Upper lobe of left lung (tissue), 6 donors: ENCODE measurements at places on chromosomes 5 and 9.

DNA sequence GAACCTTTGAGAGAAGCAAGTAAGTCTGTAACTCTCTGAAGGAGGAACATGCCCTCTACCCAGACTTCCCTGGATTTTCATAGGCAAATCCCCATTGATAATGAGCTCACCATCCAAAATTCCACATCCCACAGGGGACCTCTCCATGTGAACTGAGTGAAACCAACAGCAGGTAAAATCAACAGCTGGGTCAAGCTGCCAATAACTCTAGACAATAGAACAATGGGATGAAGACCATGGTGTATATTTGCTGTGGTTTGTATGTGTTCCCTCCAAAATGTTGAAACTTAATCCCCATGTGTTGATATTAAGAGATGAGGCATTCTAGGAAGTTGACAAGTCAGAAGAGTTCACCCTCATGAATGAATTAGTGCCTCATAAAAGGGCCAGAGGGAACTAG lies 110.2 kb upstream of the MYO10 start:
- no peaks in the 10 kb centered on the region for H3K36me3 ChIP-seq
- no peak overlapping the region for H3K27ac ChIP-seq
- DNase-seq, result no peak
- H3K4me1 ChIP-seq, result no peaks in the 10 kb centered on the region

- H3K27ac ChIP-seq, result no peak overlapping the region
- no peak overlapping the region for H3K4me3 ChIP-seq
- no peak for DNase-seq
- no peaks in the 10 kb centered on the region for H3K27me3 ChIP-seq
These were observed 49.4 kb upstream of the ZNF608 start for GRCh38 chr5:124795829-124796228.

DNA sequence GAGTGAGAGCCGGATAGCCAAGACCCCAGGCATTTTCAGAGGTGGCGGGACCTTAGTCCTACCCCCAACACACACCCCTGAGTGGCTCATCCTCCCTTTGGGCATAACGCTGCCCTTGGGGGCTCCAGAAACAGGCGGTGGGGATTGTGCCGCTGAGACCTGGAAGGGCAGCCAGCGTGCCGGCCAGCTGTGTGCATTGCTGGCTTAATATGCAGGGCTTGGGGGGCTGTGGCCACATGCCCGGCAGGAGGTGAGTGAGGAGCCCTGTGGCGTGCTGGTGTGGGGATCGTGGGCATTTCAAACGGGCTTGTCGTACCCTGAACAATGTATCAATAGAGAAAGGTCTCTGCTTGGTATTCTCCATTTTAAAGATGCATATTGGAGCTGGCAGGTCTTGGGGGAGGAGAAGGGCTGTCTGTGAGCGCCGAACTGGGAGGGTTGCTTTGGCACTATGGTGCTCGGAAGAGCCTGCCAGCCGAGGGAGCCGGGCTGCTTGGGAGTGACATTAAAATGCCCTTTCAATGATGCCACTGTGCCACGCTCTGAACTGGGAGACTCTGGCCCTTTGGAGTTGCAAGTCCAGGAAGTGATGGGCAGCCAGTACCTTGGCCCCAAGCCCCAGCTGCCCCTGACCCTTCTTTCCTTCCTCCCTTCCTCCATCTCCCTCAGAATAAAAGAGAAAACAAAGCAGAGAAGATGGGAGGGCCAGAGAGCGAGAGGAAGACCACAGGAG lies 11.2 kb upstream of the OLFM1 start:
- no peak overlapping the region for H3K27ac ChIP-seq
- no peaks in the 10 kb centered on the region for H3K36me3 ChIP-seq
- peaks cover 11% of the 10 kb centered on the region for H3K27me3 ChIP-seq
- H3K4me1 ChIP-seq, result peaks cover 18% of the 10 kb centered on the region

- peak; percentile 65 for DNase-seq
- H3K4me1 ChIP-seq, result peaks cover 18% of the 10 kb centered on the region
- H3K27ac ChIP-seq, result peak overlapping the region; percentile 27
- H3K4me3 ChIP-seq, result no peak overlapping the region
- no peaks in the 10 kb centered on the region for H3K27me3 ChIP-seq
- no peaks in the 10 kb centered on the region for H3K36me3 ChIP-seq
These were observed 27.9 kb upstream of the CTNNA1 start for GRCh38 chr5:138725153-138725817.

- H3K27ac ChIP-seq, result no peak overlapping the region
- no peak overlapping the region for H3K4me3 ChIP-seq
- no peaks in the 10 kb centered on the region for H3K27me3 ChIP-seq
- DNase-seq, result no peak
- H3K4me1 ChIP-seq, result no peaks in the 10 kb centered on the region
These were observed 574.7 kb upstream of the CLINT1 start for GRCh38 chr5:158433634-158434033.

GRCh38 chr5:64925123-64925522 lies 156.4 kb downstream of the CWC27 start:
- no peaks in the 10 kb centered on the region for H3K27me3 ChIP-seq
- no peak for DNase-seq
- no peak overlapping the region for H3K4me3 ChIP-seq
- no peaks in the 10 kb centered on the region for H3K4me1 ChIP-seq

GRCh38 chr9:86637515-86637914 lies 283.3 kb upstream of the TUT7 start:
- H3K27me3 ChIP-seq, result no peaks in the 10 kb centered on the region
- H3K4me1 ChIP-seq, result no peaks in the 10 kb centered on the region
- H3K36me3 ChIP-seq, result no peaks in the 10 kb centered on the region
- H3K27ac ChIP-seq, result no peak overlapping the region

DNA sequence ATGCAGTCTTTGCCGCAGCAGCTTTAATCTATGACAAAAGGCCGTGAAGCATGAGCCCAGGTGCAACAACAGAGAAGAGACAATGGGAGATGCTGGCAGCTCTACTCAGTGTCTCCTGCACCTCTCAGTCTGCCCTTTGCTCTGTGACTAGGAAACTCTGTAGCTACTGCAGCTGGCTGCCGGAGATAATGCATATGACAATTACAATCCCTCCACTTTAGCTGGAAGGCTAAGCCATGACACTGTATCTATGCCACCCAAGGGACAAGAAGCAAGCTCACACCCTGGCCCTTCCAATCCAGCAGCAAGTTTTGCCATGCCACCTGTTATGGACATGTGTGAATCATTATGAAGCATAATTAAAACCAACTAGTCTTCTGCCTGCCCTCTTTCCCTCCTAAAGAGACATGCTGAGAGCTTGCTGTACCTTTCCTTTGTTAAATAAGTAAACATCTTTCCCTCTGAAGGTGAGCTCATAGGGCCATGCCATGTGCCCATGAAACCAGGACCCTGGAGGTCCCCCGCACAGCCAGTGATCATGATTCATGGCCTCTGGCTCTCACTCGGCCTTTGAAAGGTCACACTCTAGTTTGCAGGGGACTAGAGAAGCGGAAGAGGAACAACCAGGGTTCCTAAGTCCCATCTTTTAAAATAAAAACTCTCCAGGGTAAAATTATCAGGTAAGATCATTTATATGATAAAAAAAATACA lies 219.4 kb downstream of the SPOCK1 start:
- no peak for DNase-seq
- no peak overlapping the region for H3K27ac ChIP-seq
- H3K4me3 ChIP-seq, result no peak overlapping the region
- no peaks in the 10 kb centered on the region for H3K27me3 ChIP-seq
